Skin of body (tissue), 3 donors: ENCODE measurements at places on chromosomes 3 and 15. TPM values are rescaled to one million over a fixed set of nuclear protein-coding genes. Genes with fewer than 3 reads are reported as not detected.

CFAP161 gene
- 0.30 TPM for total RNA-seq

DNA sequence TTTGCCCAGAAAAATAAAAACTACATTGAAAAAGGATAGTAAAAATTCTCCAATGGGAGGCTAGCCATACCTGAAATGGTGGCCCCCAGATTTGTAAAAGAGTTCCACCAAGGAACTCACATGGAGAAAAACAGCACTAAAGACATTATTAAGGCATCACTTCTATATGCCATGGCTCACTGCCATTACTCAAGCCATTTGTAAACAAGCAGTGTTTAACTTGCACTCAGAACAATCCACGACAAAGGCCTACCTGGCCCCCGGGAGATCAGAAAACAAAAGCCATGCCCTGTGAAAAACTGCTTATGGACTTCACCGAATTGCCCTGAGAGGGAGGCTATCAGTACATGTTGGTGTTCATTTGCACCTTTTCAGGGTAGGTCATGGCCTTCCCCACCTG is 19.6 kb downstream of the CCR8 start:
- DNase-seq = no peak

GOLGA8J gene
- 0.30 TPM for total RNA-seq

CCDC39 gene
- not detected for total RNA-seq

DNA sequence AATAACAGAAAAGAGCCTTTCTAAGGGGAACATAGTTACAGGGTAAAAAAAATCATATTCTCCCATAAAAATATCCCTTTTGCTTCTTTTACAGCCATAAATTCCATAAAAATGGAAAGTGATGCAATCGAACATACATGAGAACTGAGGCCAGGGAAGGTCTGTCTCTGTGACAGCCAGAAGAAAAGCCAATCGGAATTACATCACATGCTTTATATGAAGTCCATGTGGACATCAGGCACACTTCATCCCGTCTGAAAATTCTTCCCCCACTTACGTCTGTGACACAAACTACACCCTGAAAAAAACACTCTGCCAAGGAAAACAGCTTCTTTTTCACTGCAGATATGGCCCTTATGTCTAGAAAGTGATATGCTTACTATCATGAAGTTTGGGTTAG is 323.5 kb downstream of the ERC2 start:
- DNase-seq = peak; percentile 89

- no peak for DNase-seq
Observed at GRCh38 chr3:14997941-14998340, 50.6 kb downstream of the NR2C2 start.

DNA sequence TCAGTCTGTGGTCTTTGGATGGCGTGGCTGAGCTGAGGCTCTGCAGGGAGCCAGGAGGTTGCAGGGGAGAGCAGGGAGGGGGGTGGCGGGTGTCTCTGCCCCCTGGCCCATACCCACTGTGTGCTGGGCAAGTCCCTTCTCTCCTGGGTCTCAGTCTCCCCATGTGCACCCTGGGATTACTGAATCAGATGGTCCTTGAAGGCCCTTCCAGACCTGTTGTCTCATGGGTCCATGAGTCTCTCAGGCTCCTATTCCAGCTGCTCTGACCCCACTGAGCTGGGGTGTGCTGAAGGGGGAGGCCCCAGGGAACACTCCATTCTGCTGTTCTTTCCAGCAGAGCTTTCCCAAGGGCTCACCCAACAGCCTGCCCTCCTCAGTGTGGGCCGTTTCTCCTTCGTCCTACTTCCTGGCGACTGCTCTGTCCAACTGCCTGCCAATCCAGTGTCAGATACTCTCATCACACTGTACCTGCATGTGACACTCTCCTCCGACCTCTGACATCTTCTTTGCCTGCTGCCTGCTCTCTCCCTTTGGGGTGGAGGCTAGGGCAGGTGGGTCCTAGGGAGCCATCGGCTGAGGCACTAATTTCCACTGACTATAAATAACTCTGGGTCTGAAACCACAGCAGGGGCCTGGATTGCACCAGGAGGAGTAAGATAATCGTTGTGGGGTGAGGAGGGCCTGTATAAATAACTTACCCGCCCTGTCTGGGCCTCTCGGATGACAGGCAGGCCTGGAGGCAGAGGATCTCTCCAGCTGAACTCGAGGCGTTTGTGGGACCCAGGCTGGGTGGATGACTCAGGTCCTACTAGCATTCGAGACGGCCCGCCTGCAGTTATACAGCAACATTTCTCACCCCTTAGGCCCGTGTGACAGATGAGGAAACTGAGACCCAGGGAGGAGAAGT is 67.1 kb downstream of the ATP2B2 start:
- DNase-seq = no peak

- DNase-seq = no peak
Observed at GRCh38 chr3:153291059-153291685, 129.1 kb downstream of the RAP2B start.
